ENCODE measurements at places on chromosomes 3 and 15.

GRCh38 chr15:90560229-90560776 is 30.6 kb downstream of the CRTC3 start:
- DNase-seq: no peak

- DNase-seq: no peak
Measured at GRCh38 chr3:160473978-160474377, 24.4 kb upstream of the TRIM59 start.

DNA sequence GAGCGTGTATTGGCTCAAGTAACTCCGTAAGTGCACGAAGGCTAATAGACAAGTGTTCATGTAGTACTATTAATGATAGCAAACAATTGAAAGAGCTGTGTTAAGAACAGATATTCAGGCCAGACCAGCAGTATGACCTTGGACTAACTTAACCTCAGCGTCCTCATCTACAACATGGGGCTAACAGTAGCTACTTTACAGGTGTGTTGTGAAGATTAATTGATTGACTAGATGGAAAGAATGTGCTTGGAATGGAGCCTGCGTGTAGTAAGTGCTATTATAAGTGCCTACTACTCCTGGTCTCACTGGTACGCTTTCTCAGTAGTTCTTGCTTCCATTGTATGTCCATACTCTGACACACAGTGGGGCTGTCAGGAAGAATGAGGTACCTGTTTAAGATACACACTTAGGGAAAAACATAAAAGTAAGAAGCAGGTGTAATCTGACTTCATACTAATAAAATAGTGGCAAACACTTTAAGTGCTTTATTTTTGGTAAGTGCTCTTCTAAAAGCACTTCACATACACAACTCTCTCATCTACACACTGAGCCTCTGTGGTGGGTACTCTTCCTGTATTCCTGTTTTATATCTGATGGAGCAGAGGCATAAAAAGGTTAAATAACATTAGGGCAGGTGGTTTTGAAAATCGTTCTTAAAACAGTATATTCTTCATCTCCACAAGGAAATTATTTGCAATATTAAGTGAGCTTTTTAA is 24.3 kb upstream of the FBXL22 start:
- DNase-seq: no peak

DNA sequence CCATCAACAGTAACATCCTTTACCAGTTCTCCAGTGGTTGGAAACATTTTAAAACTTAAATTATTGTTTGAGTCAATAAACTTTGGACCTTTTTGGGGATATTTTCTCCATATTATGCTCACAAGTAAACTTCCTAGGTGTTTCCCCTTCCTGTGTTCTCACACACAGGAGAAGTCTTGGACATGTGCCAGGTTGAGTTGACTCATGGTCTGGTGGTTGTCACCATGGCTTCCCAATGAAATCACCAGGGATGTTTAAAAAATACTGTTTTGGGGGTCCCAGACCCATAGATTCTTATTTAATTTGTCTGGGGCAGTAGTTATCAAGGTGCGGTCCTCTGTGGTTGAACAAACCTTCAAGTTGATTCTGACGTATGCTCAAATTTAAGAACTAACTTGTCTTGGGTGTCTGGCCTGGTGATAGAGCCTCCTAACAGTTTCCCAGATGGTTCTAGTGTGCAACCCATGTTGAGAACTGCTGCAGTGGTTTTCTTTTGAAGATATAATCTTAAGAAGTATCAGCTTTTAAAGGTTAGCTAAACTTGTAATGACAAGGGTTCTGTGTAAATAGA is 291.8 kb downstream of the EDEM1 start:
- no peak for DNase-seq

- no peak for DNase-seq
Measured at GRCh38 chr3:43285644-43286043, 696 bp upstream of the SNRK start.

- DNase-seq: no peak
Measured at GRCh38 chr3:105083945-105084344, 282.8 kb upstream of the ALCAM start.

DNA sequence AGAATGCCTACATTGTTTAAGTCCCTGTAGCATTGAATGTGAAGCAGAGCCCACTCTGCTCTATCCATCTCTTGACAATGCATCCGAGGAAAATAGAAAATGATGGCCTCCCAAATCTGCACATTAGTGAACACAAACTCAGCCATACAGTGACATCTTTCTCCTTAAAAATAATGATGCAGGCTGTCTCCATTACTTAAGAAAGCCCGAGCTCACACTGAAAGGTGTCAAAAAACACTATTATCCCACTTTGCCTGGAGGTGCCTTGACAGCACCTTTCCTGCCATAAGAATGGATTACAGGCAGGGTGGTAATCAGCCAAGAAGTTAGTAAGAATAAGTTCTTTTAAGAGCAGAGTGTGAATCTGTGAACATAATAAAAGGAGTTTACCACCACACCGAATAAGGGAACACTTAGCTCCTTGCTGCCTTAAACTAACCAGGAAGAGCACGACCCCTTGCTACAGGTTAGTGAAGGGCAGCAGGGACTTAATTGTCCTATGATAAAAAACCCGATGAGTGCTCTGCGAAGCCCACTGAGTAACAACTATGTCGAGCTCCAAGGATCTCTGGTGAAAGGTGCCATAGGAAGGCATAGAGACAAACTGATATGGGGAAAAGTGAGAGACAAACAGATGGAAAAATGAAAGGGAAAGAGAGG is 123.2 kb upstream of the TUSC7 start:
- no peak for DNase-seq

DNA sequence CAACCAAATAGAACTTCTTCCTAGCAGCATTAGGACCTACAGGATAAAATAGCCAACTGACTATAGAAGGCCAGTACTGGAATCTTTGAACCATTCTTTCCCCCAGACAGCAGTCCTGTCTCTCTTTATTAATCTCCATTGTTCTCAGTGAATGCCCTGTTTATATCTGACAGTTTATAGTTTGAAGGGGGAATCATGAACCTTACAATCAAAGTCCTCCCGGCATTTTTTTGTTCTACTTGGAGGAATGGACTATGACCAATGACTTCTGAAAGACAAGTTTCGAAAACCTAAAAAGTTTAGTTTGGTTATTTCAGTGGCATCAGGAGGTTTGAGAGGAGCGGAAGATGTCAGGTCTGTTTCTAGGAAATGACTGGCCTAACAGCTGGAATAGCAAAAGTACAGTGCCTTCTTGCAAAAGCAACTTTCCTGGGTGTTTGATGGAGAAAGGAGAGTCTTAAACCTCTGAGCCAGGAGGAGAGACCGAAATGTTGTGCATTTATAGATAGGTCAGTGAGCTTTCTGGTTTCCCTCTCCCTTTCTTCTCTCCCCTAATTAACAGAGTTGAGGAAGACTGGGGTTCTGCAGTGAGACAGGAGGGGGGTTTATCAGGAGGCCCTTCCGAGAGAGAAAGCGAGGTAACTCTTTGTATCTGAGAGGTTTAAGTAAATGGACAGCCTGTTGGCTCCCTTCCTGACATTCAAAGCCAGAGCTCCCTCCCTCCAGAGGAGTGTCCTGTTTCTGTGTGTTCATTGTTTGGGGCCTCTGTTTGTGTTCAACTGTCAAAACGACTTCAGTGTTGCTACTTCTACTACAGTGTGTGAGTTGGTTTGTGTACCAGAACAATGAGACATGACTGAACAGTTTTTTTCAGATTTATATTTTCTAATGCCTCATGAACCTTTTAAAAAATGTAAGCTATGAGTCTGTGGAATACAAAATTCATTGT is 383.0 kb upstream of the RARB start:
- DNase-seq: no peak

DNA sequence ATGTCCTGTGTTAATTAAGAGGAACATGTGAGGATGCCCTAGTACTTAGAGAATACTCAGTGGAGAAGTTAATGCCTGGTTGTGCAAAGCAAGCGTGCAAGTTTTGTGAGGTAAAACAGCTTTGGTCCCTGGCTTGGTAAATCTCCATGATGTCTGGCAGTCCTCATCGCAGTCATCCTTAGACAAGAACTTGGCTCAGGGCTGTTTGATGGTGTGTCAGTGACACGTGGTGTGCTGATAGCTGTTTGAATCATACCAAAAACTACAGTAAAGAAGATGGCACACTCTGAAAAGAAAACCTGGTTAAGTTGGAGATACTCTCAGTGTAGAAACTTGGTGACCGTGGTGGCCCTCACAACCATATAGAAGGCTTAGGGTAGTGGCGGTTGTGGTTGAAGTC is 361.7 kb downstream of the FEZF2 start:
- DNase-seq: no peak

GRCh38 chr3:100609963-100610362 is 562 bp downstream of the ADGRG7 start:
- no peak for DNase-seq

GRCh38 chr3:58568572-58569286 is 8.5 kb downstream of the FAM107A start:
- no peak for DNase-seq

- no peak for DNase-seq
Measured at GRCh38 chr3:42068303-42069088, 22.7 kb upstream of the TRAK1 start.

GRCh38 chr15:94026458-94027304 is 204.7 kb upstream of the MCTP2 start:
- DNase-seq: peak; percentile 47

- DNase-seq: no peak
Measured at GRCh38 chr3:68958932-68959331, 26.6 kb upstream of the TAFA4 start.

GRCh38 chr15:34854232-34854631 is 58.9 kb upstream of the ACTC1 start:
- no peak for DNase-seq

DNA sequence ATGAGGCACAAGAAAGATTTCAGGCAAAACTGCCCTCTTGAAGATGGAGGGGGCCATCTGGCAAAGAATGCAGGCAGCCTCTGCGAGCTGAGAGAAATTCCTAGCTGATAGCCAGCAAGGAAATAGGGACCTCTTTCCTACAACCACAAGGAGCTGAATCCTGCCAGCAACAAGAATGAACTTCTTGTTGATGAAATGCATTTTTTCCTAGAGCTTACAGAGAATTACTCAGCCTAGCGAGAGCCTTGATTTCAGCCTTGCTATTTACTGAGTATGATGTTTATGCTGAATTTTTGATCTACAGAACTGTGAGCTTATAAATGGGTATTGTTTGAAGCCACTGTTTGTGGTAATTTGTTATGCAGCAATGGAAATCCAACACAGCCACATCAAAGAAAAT is 148.5 kb upstream of the NAALADL2 start:
- DNase-seq: no peak

- DNase-seq: no peak
Measured at GRCh38 chr3:65843732-65844131, 195.0 kb downstream of the MAGI1 start.

DNA sequence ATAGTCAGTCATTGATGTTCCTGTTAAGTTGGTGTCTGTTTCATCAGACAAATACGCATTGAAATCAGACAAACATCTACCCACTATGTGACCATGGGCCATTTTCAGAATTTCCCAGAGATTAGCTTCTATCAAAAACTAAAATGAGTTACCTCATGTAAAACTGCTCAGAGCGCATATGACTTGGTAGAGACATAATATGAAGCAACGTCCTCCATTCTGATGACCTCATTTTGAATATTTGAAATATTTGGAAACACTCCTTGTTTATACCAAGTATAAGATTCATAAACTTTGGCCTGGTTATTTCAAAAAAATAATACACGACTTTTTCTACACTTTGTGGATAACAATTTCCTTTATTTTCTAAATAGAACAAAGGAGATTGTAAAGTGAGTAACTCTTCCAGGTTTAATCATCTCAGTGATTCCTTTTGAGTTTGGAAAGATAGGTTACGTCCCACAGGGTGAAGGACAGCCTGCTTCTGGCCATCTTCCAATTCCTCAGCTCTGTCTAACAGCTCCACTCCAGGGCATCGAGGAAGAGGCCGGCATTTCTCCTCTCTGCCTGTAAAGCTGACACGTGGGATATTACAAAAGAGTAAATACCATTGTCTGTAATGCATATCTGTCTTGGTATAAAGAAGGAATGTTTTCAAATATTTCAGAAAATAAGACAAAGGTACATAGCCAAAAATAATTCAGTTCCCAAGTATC is 122.6 kb downstream of the CADM2 start:
- DNase-seq: no peak

DNA sequence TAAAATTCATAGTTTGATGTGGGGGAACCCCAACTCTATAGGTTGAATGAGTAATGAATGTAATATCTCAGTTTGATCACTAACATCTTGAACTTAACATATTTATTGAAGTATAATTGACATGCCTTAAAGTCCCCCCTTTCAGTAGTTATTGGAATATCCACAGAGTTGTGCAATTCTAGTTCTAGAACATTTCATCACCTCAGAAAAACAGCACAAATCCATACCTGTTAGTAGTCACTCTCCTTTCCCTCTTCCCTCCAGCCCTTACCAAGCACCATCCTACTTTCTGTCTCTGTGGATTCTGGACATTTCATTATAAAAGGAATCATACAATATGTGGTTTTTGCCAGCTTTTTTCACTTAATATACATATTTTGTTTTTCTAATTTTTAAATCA is 8.7 kb upstream of the NIT2 start:
- DNase-seq: no peak

- no peak for DNase-seq
Measured at GRCh38 chr3:168141405-168141998, 45.8 kb upstream of the GOLIM4 start.

- DNase-seq: no peak
Measured at GRCh38 chr15:69319384-69320375, 21.0 kb downstream of the PAQR5 start.

DNA sequence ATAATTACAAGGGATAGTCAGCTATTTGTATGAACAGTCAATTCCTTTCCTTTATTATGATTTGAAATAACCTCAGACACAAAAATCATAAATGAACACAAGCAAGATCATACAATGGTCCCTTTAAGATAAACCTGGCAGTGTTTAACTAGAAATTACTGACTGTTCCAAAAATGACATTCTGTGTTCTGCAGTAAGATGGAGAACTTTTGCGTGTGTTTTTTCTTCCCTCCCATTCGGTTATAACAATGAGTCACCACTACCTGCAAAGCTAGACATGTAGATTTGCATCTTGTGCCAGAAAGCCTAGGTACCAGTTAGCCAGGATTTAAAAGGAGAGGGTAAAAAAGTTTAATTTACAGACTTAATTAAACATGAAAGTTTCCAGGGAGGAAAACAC is 248.2 kb upstream of the ADAMTS9 start:
- no peak for DNase-seq

DNA sequence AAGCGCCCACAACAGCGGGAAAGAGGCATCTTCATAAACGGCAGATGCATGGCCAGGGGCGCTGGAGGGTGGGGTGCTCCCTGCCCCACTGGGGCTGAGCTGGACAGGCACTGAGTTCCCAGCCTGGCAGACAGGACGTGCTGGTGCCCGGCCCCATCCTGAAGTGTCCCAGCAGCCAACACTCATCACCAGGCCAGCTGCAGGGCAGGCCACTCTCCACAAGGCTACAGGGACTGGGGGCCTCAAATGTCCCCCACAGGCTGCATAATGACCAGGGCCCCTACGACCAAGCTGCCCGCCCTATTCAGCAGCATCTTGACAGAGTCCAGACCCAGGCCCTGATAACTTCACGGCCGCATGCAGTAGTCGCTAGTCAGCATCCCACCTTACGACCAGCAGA is 124.1 kb upstream of the IQSEC1 start:
- DNase-seq: no peak

GRCh38 chr3:5929027-5929426 is 741.5 kb downstream of the EDEM1 start:
- DNase-seq: no peak

All from forelimb muscle (tissue), 1 donor.